ENCODE measurements at places on chromosomes 1 and 21.

DNA sequence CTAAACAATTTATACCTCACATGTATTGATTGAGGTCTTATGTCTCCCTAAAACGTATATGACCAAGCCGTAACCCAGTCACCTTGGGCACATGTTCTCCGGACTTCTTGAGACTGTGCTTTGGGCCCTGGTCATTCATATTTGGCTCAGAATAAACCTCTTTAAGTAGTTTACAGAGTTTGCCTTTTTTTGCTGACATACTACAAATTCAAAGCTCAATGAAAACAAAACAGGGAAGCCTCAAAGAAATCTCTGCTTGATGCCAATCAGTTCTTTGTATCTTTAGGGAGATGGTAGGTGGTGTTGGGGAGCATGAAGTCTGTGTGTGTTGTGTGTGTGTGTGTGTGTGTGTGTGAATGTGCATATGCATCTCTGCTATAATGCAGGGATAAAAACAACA is 247.0 kb downstream of the KCNJ6 start:
- DNase-seq = peak; percentile 4

GRCh38 chr1:41496080-41497055 is 11.9 kb upstream of the EDN2 start:
- DNase-seq = no peak

GRCh38 chr21:31612894-31613785 is 46.4 kb upstream of the SOD1 start:
- no peak for DNase-seq

DNA sequence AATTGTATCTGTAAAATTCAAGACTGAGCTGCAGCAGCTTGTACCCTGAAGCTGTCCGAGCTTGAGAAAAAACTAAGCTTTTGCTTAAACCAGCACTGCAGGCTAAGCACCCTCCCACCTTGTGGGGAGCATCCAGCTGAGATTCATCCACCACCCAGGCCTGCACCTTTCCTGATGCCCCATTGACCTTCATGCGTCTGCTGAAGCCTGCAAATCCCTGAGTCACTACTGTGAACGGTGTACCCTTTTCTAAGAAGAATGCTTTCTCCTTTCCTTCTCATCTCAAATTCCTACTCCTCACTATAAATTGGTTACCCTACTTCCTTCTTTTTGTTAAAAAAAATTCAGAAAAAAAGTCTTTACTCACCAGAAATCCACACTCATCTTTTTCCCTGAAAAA is 90.9 kb upstream of the RGS18 start:
- DNase-seq = no peak

DNA sequence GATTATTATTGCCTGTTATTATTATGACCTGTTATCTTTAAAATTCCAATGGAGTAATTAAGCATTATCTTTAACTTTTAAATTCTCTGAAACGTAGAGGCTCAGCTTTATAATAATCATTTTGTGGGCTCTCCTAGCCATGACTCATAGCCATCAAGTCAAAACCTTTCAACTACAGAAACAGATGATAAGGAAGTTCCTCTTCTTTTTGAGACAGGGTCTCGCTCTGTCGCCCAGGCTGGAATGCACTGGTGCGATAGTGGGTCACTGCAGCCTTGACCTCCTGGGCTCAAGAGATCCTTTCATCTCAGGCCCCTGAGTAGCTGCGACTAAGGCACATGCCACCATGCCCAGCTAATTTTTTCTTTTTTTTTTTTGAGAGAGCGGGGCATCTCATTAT is 43.5 kb downstream of the CHML start:
- DNase-seq = no peak

GRCh38 chr1:208778417-208778816 is 534.2 kb upstream of the PLXNA2 start:
- no peak for DNase-seq

- no peak for DNase-seq
These were observed 698 bp upstream of the SLC22A15 start for GRCh38 chr1:115975569-115976061.

DNA sequence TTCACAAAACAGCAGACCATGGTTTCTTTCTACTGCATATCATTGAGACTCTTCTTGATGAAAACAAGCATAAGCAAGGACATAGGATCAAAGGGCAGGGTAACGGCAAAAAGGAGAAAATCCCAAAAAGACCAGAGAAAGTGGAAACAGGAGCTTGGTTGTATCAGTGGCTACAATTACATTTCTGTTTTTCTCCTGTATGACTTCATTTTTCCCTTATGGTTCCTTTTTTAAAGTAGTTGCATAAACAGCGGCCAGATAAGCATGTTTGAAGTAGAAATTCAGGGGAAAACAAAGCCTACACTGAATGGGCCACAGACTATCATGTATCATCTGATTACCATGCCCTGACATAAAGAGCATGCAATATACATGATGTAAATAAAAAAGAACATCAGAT is 4.6 kb downstream of the EGLN1 start:
- DNase-seq = no peak

DNA sequence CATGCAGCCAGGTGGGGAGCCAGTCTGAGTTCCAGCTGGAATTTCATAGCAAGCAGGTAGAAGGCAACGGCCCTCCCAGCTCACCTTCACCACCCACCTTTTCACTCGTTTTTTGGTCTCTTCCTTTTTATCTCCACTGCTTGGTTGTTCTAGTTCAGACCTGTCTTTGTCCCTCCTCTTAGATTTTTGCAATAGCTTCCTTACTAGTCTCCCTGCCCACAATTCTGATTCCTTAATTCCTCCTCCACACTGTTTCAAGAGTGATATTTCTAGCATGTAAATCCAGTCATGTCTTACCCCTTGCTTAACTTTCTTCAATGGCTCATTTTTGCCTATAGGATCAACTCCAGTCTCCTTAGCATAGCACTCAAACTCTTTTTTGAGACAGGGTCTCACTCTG is 119.6 kb downstream of the TMEM53 start:
- DNase-seq = no peak

- no peak for DNase-seq
These were observed 8.9 kb downstream of the LSS start for GRCh38 chr21:46219591-46220239.

GRCh38 chr1:165631342-165632151 is 513 bp downstream of the MGST3 start:
- DNase-seq = peak; percentile 60

- DNase-seq = no peak
These were observed 86.0 kb downstream of the SLC25A24 start for GRCh38 chr1:108114033-108114599.

GRCh38 chr21:46208761-46209721 is 19.5 kb downstream of the LSS start:
- no peak for DNase-seq

GRCh38 chr1:11400155-11400554 is 78.8 kb upstream of the DISP3 start:
- no peak for DNase-seq

DNA sequence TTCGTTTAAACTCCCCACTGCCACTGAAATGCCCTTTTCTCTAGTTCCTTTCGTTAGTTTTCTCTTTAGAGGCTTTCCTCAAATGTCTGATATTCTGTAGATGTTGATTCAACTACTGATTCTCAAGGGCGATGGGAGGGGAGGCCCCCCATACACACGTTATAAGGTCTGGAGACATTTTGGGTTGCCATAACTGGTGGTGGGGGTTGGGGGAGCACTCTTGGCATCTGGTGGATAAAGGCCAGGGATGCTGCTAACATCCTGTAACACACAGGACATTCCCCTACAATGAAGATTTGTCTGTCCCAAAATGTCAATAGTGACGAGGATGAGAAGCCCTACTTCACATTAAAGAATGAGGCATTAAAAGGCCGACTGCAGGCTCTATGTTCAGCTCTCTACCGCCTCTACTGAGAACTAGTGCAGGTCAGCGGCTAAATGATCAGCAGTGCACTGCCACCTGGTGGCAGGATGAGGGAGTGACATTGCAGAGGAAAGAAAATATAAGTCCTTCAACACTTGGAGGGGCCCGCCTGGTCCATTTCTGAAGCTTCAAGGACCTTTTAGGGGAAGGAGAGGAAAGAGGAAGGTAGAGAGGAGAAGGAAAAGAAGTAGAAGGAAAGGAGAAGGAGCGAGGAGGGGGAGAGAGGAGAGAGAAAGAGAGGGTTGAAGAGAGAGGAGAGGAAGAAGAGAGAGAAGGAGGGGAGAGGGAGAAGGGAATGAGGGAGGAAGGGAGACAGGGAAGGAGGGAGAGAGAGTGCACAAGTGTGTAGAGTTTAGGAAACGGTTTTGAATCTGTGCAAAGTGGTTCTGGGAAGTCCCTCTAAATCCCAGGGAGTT is 29.4 kb downstream of the ALG14 start:
- peak; percentile 86 for DNase-seq

- no peak for DNase-seq
These were observed 49.2 kb upstream of the ATP5PO start for GRCh38 chr21:33964706-33965325.

GRCh38 chr1:18480315-18481189 is at the start of gene KLHDC7A:
Gene KLHDC7A (plus strand): TSS chr1:18480930. CDS start chr1:18480982, 52 bp downstream.
- peak; percentile 65 for DNase-seq

DNA sequence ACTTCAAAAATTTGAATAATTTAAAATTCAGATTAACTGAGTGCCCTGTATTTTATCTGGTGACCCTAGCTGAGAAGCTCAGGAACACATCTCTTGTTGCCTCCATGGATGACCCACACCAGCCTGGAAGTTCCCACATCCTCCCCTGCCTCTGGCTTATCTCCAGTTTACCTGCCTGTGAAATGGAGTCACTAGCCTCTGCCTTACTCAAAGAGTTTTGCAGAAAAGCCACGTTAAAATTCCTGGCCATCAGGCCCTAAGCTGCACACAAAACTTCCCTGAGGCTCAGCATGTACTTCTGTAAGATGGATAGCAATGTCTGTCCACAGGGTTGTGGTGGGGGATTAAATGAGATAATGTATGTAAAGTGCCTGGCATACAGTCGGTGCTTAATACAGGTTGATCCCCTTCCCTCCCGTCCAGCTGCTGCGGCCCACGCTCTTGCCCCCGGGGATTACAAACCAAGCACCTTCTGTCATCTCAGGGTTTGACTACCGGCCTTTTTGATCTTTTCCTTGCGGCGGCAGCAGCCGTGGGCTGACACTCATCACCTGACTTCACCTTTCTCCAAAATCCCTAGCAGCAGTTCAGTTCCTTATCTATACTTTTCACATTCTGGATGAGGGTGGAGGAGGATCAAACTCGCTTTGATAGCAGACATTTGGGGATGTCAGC is 136.5 kb downstream of the CSMD2 start:
- DNase-seq = no peak

DNA sequence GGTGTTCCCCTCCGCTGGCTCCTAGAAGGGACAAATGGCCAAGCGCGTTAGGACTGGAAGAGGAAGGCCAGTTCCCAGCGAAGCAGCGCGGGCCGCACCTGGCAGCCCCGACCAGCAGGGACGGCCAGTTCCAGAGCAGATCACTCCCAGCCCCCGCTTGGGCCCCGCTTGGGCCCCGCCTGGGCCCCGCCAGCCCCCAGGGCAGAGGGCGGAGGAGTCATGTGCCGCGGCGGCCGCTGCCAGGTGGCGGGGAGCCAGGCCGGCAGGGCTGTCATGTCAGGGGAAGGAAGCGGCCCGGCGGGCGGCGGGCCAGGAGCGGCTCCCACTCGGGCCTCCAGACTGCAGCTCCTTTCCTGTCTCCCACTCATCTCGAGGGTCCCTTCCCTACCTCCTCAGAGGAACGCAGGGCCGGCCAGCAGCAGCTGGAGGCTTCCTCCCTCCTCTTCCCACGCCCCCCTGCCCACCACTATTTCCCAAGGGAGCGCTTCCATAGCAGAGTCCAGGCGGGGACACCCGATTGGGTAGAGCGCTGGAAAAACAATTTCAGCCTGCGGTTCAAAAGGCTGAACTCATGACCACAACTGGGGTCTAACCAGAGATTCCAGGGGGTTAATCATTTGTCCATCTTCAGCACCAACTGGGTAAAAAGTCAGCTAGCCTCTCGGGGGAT is 16.5 kb downstream of the ZNF697 start:
- peak; percentile 80 for DNase-seq

DNA sequence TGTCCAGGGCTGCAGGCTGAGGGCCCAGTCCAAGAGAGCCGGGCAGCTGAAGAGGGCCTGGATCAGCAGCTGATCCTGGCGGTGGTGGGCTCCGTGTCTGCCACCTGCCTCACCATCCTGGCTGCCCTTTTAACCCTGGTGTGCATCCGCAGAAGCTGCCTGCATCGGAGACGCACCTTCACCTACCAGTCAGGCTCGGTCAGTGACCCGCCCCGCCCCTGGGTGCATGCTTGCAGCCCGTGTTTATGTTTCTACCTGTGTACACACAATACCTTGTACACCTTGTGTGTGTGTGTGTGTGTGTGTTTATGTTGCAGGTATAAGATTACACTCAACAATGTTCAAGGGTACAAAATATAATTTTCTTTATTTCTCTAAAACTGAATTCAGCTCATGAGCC is 13.0 kb downstream of the TIE1 start:
- peak; percentile 69 for DNase-seq

- DNase-seq = peak; percentile 59
These were observed 176.9 kb upstream of the LMO4 start for GRCh38 chr1:87151500-87152421.

DNA sequence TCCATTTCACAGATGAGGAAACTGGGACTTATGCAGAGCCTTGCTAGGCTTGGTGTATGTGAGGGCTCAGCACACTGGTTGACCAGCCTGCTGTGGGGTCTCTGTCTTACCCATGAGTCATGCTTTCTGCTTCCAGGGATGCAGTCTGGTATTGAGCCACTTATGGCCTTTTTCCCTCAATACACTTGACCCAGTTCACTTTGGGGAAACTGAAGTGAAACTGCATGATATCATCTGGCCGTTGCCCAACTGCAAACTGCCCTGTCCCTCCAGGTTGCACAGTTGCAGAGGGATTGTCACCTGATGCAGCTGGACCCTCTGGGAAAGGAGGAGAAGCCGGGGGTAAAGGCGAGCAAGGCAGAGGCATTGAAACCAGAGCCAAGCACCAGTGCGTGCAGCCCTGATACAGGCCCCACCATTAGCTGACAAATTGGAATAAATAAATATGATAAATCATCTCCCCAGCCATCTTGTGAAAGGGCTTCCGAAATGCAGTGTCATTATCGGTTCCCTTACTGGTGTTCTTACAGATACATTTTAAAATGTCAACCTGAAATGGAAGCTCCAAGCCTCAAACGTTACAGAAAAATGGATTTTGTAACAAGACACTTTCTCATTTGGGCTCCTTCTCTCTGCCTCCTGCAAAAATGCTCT is 39.3 kb upstream of the DUSP10 start:
- no peak for DNase-seq

DNA sequence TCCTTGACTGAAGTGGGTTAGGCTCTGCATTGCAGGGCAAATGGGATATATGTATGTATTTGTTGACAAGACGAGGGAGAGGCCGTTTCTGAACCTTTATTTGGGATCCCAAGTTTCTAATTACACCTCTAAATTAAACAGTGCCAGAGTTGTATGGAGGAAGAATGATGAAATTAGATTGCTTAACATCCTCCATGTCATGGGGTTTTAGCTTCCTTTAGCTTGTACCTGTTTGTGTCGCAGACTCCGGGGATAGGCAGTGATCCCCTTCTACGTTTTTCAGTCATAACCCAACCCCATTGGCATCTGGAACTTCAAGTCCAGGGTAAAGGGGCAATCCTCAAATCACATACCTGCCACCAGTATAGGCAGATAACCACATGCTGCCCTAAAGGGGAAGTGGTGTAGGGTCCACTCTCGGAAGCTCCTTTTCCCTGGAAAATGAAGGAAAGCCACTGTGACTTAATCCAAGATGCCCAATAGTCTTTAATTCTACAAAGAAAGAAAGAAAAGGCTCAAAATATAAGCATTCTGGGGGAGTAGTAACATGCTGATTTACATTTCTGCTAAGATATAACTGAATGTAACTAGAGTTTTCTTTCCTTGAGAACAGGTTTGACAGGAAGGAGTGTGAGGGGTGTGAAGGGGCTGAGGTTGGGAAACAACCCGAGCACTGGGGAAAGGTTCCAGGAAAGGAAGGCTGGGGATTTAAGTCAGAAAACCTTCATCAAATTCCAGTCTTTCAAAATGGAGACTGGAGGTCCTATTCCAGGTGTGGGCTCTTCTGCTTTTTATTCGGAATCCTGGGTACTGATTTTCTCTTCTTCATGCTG is 77.6 kb downstream of the RGL1 start:
- no peak for DNase-seq
